Endothelial cell (in vitro differentiated cells): ENCODE measurements at places on chromosomes 4 and X.

DNA sequence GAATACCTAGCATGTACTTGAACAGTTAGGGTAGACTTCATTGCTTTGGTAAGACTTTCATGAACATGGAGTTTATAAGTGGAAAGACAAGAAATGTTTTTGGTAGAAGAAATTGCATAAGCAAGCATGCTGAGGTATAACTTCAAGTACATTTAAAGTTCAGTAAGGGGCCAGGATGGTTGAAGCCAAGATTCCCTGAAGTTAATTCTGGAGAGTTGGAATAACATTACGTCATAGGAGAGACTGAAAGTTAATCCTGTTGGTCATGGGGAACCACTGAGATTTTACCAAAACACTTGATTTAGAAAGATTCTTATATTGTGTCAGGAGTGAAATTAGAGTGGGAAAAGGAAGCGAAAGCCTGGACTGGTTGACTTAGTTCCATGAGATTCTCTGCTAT is 767.5 kb upstream of the MAGEB2 start:
- no peak for DNase-seq

- DNase-seq, result no peak
Observed at GRCh38 chr4:175499735-175500352, 312.2 kb downstream of the GPM6A start.

DNA sequence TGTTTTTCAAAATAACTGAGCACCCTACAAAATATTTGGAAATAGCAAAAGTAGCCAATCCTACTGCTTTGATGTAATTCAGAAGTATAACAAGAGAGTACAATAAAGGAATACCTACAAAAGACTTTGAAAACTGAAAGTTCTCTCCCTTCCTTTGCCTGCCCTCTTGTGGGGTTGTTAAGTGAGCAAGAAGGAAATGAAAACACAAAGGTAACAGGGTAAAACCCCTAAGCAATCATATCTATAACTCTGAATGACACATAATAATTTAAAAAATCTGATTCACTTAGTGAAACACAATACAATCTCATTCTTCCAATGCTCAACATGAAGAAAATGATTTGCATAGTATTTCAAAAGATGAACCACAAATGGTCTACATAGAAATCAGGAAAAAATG is 98.2 kb downstream of the FRYL start:
- no peak for DNase-seq

DNA sequence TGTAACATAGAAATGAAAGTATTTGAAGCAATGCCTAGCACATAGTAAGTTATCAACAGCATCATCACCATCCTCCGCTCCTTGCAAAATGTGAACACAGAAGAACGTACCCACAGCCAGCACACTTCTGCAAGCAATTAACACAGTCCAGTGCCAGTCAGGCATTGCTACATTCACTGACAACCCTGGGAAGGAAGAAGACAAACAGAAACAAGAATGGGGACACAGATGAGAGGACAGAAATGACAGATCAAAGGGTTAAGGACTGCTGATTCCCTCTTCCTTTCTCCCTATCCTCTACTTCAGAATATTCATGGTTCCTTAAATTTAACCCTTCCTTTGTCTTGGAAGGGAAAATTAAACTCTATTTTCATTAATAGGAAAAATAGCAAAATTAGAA is 53.1 kb downstream of the CHM start:
- DNase-seq, result no peak

GRCh38 chrX:38612281-38612680 is 50.9 kb downstream of the TSPAN7 start:
- no peak for DNase-seq

- DNase-seq, result no peak
Observed at GRCh38 chrX:47936940-47937317, 66.9 kb downstream of the ZNF182 start.

DNA sequence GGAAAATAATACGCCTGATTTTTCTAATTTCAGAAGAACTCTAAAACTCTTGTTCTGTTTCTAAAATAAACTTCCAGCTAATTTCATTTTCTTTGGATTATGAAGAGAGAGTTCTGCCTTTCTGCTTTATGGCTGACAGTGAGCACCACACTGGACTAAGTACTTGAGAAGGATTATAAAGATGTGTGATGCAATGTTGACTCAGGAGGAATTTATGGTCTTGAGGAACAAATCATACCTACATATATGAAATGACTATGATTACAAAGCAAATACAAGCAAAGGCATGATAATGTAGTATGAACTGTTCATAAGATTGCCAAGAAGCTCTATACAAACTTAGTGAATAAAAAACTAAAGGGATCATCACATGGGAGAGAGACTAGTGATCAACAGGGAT is 13.0 kb upstream of the SLC25A5 start:
- no peak for DNase-seq

DNA sequence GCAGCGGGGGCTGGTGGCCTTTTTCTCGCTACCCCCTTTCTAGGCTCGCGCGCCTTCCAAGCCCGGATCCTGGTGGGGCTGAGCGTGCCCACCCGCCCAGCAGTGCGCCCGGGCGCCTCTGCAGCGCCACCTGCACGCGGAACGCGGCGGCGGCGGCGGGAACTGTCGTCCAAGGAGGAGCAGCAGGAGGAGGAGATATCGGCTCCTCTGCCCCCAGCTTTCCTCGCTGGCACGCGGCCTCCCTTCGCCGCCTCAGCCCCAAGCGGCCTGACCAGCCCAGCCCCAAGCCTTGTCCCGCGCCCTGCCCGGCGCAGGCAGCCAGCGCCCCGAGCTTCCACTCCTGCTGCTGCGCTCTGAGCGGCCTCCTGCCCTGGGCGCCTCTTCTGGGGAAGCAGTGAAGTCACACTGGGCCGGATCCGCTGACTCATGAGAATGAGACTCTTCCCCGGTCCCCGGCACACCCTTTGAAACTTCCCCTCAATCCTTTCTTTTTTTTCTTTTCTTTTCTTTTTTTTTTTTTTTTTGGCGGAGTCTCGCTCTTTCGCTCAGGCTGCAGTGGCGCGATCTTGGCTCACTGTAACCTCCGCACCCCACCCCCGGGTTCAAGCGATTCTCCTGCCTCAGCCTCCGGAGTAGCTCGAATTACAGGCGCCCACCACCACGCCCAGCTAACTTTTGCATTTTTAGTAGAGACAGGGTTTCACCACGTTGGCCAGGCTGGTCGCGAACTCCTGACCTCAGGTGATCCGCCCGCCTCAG is 10.6 kb upstream of the ELF4 start:
- DNase-seq, result peak; percentile 74

DNA sequence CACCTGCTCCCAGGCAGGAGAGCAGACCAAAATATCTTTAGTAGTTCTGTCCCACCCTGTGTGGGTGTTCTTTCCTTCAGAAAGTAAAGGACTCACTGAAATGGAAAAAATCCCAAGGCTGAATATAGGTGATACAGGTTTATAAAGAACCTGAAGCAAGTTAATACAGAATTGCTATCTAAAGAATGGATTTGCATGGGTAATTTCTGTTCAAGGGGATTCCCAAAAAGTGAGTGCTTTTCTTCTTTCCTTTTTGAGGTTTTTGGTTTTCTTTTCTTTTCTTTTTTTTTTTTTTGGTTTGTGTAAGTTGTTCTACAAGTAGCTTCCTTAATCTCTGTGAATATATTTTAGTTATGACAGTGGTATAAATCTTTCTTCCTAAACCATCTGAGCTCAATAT is 560.7 kb upstream of the BOD1L1 start:
- DNase-seq, result no peak

DNA sequence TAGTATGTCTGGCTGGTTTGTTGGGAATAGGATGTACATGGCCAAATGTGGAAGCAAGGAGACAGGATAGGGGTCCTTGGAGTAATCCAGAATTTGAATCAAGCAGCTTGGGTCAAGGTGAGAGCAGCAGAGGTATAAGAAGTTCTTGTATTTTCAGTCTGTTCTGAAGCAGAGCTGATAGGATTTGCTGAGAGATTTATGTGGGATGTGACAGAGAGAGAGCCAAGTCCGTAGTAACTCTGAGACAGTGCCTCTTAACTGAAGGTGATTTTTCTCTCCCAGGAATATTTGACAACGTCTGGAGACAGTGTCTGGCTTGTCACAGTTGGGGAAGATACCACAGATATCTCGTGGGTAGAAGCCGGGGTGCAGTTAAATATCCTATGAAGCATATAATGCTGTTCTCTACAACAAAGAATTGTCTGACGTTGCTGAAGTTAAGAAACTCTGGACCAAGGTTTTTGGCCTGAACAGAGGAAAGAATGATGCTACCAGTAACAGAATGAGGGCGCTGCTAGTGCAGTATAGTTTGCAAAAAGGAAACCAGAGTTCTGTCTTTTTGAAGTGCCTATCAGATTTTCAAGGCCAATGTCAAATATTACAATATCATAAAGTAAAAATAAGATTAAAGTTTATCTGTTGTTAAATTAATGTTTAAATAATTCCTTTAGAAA is 184.0 kb downstream of the ARHGAP24 start:
- no peak for DNase-seq

GRCh38 chr4:38091636-38092035 is 131.4 kb downstream of the PTTG2 start:
- no peak for DNase-seq

- no peak for DNase-seq
Observed at GRCh38 chrX:53449632-53450031, 15.5 kb upstream of the HSD17B10 start.

- DNase-seq, result no peak
Observed at GRCh38 chr4:148704291-148704690, 262.1 kb upstream of the NR3C2 start.

DNA sequence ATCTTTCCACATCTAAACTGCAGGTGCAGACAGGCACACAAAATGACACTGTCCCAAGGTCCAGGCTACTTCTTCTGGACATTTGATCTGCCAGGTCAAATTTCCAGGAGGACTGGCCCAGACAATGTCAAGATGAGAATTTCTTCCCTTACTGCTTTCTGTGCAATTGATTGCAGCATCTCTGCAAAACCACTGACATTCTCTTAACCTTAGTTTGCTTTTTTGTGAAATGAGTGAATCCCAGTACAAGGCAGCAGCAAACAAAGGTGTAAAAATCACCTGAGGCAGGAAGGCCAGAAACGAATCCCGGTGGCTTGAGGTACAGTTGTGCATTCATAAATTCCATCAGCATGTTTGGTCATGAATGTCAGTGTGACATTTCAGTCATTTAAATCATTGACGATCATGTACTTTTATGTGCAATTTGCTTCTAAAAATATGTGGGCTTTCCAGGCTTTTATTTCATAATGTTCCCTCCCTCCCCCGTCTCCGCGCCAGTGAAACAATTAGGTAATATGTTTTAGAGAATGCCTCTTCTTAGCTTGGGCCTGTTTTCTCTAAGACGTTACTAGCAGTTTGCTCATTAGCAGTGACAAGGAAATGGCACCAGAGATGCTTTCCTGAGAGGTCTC is 39.1 kb downstream of the NHS start:
- no peak for DNase-seq

DNA sequence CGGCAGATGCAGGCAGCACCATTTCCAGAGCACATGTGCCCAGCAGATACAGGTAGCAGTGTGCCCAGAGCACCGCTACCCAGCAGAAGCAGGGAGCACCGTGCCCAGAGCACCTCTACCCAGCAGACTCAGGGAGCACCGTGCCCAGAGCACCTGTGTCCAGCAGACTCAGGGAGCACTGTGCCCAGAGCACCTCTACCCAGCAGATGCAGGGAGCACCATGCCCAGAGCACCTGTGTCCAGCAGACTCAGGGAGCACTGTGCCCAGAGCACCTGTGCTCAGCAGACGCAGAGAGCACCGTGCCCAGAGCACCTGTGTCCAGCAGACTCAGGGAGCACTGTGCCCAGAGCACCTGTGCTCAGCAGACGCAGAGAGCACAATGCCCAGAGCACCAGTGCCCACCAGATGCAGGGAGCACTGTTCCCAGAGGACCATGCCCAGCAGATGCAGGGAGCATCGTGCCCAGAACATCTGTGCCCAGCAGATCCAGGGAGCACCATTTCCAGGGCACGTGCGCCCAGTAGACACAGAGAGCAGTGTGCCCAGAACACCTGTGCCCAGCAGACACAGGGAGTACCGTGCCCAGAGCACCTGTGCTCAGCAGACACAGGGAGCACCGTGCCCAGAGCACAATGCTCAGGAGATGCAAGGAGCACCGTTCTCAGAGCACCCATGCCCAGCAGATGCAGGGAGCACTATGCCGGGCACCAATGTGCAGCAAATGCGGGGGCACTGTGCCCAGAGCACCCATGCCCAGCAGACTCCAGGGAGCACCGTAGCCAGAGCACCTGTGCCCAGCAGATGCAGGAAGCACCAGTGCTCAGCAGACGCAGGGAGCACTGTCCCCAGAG is 236.4 kb downstream of the DHRSX start:
- DNase-seq, result no peak

DNA sequence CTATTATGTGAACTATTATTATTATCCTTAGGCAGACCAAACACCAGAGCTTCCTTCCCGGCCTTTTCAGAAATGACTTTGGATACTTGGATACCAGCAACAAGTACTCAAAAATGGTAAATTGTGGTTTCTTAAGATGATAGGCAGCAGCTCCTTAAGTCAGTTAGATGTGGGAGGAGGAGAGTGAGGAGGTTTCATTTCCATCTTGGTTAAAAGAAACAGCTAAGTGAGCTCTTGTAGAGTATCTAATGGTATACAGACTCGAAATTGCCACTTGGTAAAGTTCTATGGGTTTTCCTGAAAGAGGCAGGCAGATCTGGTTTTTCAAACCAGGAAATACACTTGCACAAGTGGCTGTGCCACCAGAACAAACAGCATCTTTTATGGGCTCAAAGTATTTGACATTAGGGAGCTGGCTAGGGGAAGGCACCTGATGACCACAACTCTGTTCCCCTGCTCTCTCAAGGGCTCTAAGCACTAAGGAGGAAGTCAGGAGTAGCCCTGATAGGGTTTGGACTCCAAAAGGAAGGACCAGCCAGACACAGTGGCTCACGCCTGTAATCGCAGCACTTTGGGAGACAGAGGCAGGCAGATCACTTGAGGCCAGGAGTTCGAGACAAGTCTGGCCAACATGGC is 130.9 kb downstream of the TMEM164 start:
- no peak for DNase-seq

GRCh38 chr4:100428051-100428450 is 89.8 kb downstream of the EMCN start:
- DNase-seq, result no peak

DNA sequence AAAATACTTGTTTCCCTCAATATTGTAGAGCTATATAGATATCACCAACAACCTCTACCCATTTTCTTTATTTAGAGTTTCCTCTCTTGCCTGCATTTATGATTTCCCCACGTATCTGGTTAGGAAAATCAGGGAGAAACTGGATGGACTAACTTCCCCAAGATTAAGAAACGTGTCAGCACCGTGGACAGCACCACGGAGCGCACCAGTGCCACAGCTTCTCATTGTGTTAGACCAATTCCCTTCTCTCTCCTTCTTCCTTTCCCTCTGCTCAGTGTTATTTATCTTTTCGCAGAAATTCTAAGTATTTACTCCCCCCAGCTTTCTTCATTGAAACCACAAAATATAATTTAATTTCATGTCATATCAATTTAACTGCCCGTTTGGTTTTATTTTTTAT is 568.6 kb upstream of the BOD1L1 start:
- peak; percentile 75 for DNase-seq

DNA sequence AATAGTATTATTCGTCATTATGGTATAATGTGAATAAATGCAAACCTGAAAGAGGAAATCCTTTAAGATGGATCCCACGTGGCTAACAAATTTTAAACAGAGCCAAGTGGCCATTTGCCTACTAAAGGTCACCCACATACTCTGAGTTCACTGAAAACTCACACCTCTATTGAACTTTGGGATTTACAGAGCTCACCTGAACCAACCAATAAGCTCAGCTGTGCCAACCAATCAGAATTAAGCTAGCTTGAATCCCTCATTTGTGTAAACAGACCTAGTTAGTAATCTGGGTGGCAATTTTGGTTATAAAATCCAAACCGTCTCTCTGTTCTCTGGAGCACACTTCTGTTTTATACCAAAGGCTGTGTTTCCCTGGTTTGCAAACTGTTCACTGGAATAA is 5.4 kb upstream of the NUDT9 start:
- no peak for DNase-seq

GRCh38 chr4:182873289-182873688 is 43.9 kb downstream of the DCTD start:
- no peak for DNase-seq
